ENCODE measurements at places on chromosomes 1 and 21.
A peak's percentile ranks its signal among the peaks of the same experiment; 100 is the strongest.

GRCh38 chr1:240732390-240732789 is 120.4 kb upstream of the GREM2 start:
- no peak for DNase-seq

DNA sequence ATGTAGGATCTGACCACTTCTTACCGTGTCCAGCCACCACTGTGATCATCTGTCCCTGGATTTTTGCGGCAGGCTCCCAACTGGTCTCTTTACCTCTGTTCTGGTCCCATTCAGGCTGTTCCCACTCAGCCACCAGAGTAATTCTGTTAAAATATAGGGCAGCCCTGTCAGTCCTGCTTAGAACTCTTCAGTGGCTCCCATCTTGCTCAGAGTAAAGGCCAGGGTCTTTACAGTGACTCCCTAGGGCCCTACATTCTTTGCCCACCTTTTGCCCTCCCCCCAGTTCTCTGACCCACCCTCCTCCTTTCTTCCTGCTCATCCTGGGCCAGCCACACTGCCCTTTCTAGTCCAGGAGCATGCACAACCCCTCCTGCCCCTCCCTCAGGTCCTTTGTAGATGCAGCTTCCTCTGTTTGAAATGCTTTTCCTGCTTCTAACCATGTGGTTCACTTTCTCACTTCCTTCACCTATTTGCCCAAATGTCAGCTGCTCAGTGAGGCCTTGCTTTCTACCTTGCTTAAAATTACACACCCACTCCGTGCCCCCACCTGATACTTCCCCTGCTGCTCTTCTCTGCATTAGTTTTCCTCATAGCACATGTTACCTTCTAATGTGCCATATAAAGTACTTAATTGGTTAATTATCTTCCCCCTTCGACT is 7.8 kb downstream of the UBIAD1 start:
- DNase-seq, result no peak

GRCh38 chr1:81149649-81150325 is 650.9 kb upstream of the ADGRL2 start:
- DNase-seq, result no peak

DNA sequence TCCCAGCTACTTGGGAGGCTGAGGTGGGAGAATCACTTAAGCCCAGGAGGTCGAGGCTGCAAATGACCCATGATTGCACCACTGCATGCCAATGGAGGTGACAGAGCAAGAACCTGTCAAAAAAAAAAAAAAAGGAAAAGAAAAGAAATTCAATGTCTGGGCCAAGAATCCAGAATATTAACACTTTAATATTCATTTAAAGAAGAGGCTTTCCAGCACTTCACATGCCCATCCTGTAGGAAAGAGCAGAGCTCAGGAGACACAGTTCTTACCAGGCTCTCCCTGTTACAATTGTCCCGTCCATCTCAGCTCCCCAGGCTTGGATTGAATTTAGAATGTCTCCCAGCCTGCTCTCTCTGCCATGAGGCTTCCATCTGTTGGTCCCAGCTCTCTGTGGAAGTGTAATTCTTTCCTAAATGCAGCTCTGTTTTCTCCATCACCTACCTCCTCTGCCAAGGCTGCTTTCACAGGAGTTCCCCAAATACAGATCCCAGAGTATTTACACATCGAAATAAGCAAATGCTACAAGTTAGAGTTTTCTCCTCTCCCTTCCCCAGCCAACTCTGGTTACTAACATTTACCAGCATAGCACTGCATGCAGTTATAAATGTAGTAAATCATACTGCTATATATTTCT is 116.6 kb upstream of the CDC42BPA start:
- no peak for DNase-seq

- DNase-seq, result no peak
These were observed 23.3 kb downstream of the NAV1 start for GRCh38 chr1:201562257-201562656.

DNA sequence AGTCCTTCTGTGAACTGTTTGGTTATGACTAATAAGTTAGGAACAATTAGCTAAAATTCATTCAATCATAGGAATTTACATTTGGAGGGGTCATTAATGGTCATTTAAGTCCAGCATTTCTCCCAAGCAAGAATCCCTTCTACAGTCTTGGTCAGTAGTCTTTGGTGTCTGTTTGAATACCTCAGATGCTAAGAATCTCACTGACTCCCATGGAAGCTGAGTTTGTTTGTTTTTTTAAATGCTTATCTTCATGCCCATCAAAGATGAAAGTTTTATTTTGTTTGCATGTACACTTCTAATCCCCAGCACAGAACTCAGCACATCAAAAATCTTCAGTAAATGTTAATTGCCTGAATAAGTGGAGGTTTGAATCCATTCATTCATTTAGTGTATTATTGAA is 41.3 kb upstream of the SLC44A3 start:
- no peak for DNase-seq

GRCh38 chr1:118183586-118183985 is 1.4 kb downstream of the SPAG17 start:
- no peak for DNase-seq

- DNase-seq, result peak; percentile 49
These were observed 34.5 kb downstream of the MAN1C1 start for GRCh38 chr1:25651036-25651640.

DNA sequence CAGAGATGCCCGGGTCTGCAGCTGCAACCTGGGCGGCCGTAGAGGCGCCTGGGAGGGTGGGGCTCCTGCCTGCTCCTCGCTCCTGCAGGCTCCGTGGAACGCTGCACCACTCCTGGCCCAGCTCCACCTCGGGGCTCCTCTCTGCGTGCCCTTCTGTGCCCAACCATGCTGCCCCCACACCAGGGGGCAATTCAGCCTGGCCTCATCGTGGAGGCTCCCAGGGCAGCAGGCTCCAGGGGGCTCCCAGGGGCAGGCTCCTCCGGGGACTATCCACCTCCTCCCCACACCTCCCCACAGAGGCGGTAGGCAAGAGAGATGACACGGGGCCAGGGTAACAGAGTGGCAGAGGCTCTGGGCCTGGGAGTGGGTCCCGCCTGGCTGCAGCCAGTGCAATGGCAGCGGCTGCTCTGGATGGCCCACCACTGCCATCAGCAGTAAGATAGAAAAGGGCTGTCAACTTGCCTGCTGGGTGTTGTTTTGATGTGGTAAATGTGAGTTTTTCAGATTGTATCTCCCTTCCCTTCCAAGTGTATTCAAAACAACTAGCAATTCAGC is 22.4 kb upstream of the LRRC8C start:
- DNase-seq, result peak; percentile 75

GRCh38 chr1:209845408-209845725 is 17.6 kb downstream of the UTP25 start:
- DNase-seq, result no peak

DNA sequence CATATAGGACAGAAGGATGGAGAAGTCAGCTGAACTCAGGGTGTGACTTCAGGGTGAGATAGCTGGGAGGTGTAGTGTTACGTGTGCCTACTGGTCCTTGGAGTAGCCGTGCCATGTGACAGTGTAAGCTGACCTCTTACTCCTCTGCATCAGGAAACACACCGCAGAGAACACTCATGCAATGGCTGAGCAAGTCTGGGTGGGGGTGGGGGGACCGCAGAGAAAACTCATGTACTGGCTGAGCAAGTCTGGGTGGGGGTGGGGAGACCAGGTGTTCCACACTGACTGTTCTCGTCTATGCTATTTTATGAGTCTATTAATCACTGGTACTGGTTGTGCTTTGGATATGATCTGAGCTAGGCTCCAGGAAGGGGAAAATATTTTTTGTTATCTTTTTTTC is 233.1 kb downstream of the PAPPA2 start:
- DNase-seq, result no peak

- no peak for DNase-seq
These were observed 183.2 kb upstream of the C21orf91 start for GRCh38 chr21:18002393-18002792.

GRCh38 chr1:62676611-62677356 is 11.4 kb downstream of the DOCK7 start:
- no peak for DNase-seq

DNA sequence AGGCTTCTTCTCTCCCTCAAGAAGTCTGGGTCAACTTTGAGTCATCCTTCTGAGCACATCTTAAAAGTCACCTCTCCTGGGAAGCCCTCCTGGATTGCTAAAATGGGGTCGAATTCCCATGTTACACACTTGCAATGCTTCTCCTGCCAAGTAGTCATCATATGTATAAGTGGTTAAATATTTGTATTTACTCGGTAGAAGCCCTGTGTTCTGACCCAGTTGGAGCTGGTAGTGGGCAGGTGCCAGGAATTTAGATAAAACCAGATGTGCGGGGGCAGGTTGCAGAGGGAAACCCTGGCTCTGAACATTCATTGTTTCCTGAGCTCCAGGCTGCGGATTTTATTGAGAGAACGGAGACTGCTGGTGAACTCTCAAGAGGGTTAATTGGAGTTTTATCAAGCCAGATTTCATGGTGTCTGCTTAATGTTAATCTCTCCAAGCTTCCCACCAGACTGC is 52.8 kb upstream of the RPL11 start:
- DNase-seq, result no peak

DNA sequence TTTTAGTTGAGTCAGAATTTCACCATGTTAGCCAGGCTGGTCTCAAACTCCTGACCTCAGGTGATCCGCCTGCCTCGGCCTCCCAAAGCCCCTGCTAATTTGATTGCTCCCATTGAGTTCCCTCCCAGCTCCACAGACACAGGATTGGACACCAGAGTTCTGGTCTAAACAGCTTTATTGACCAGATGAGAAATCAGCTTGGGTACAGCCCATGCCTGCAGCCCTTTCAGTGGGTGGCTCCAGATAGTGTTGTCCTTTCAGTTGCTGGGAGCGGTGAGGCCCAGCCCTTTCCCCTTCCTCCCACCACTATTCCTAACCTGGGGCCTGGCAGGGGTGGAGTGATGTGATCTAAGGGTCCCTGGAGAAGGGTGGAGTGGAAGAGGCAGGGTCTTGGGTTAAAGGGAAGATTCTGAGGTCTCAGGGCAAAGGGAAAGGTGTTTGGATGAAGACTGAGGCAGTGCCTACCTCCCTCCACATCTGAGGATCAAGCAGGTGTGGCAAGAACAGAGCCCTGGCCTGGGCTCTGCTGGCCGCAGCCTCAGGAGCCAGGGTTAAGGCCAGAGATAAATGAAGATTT is 14.5 kb upstream of the PHLDA3 start:
- DNase-seq, result no peak

DNA sequence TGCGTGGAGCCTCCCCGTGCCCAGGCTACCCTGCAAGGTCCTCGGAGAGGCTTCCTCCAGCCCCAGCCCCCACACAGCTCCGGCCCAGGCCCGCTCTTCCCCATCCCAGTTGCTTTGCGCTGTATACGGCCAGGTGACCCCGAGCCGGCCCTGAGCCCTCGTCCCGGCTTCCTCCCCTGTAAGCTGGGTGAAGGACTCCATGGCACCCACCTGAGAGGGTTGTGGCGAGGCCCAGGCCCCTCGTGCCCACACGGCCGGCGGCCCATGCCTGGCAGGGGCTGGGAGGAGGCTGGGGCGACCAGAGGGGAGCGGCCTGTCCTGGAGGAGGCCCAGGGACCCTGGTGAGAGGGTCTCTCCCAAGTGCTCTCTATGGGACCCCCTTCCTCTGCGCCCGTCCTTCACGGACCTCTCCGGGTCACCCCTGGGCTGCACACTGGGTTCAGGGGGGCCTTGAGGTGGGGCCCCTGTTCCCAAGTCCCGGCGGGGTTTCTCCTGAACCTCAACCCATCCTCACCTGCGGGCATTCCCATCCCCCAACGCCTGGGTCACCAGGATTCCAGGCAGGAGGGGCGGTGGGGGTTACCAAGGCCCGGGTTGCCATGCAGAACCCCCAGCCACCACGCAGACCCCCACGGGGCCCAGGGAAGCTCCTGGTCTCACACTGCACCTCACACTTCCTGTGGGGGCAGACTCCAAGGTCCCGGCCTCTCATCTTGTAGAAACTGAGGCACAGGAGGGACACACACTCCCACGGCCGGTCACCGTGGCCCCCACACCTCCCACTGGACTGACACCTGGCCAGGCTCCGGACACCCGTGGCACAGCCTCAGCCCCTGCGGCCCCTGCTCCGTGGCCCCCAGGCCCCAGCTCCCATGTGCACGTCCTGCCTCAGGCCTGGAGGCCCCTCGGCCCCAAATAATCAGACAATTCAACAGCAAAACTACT is 25.2 kb downstream of the COL6A1 start:
- DNase-seq, result no peak

DNA sequence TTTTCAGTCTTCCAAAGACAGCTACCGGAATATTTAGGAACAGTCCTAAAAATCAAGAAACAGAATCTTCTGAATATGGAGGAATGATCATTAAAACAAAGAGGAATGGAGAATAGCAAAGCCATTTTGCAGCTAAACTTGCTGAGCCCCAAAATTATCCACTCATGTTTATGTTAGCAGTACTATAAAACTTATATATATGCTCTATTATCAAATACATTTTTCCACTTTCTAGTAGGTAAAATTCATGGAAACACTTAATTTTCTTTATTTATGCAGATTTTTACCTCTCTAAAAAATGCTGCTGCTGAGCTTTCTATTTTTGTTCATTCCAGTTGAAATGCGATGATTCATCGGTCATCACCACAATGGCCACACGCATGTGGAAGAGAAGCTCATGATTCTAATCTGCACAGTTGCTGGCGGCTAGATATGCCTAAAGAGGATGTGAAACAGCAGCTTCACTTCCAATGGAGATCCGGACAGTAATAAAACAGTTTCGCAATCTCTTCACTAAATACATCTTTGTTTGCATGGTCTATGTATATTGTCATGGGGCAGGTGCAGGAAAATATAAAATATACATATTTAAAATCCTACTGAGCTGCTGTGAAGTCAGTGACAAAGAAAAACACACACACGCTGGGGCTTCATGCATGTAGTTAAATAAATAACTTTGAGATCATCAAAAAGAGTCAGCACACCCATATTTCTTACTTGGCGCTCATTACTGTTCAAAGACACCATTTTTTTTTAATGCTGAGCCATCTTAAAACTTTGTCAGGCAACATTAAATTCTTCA is 292.2 kb downstream of the SMYD3 start:
- DNase-seq, result no peak

DNA sequence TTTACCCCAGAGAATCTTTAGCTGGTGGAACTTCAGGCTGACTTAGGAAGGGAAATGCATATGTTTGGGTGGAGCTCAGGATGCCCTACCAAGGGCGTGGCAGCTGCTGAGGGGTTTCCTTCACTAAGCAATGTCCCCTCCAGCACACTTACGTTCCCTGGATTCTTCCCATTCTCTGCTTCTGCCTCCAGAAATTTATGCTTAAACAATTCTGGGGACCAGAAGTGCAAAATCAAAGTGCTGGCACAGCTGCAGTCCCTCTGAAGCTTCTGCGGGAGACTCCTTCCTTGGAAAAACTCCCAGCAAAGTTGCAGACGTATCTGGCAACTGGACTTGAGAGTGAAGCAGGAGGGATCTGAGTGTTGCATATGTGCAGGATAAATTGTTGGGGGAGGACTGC is 402.8 kb downstream of the PCP4 start:
- DNase-seq, result no peak

- no peak for DNase-seq
These were observed 129.2 kb downstream of the PTPN14 start for GRCh38 chr1:214422137-214422671.

GRCh38 chr1:160522136-160522535 is 919 bp downstream of the SLAMF6 start:
- DNase-seq, result no peak

- no peak for DNase-seq
These were observed at the start of gene DDR2 for GRCh38 chr1:162632217-162632666. Gene DDR2, plus strand, starts transcription at chr1:162632464. Its CDS starts 86,600 bp downstream, at chr1:162719064.
